ENCODE measurements at places on chromosomes 6 and 20.

- no peak for DNase-seq
These were observed 33.9 kb downstream of the SLC17A4 start for GRCh38 chr6:25788305-25788922.

DNA sequence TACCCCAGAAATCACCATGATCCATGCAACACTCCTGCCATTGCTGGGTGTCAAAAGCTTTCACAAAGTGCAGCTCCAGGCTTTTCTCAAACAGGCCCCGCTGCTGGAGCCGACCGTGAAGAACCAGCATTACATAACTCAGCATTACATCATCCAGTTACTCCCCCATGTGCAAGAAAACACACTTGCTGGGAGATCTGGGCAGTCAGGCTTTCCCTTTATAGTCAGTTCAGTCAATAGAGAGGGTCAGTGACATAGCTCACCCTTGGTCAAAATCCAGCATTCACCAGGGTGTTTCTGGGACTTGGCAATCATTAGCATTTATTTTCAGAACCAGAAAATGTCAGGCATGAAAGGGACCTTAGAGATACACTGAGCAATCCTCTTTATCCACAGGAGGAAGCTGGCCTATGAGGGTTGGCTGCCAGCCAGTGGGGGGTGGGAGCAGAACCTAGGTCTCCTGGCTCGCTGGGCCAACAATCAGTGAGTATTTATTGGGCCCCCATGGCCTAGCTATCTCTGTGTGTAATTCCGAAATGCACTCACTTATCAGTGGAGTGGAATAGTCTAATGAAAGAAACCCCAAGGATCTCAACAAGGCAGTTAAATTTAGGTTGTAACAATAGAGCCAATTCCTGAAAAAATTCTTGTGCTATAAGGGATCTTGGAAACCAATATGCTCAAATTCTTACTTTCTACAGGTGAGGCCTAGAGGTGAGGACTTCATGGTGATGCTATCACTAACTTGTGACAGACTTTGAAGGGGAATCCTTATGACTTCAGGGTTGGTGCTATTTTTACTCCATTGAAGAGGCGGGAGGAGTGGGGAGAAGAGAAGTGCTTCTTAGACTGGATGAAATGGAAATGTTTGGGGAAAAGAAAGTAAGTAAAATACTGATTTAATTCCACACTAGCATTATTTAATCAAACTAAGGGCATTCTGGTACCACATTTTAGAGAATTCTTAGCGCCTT lies 54.6 kb downstream of the LYRM4 start:
- no peak for DNase-seq

- no peak for DNase-seq
These were observed 92.2 kb upstream of the RSPO3 start for GRCh38 chr6:127026247-127026646.

DNA sequence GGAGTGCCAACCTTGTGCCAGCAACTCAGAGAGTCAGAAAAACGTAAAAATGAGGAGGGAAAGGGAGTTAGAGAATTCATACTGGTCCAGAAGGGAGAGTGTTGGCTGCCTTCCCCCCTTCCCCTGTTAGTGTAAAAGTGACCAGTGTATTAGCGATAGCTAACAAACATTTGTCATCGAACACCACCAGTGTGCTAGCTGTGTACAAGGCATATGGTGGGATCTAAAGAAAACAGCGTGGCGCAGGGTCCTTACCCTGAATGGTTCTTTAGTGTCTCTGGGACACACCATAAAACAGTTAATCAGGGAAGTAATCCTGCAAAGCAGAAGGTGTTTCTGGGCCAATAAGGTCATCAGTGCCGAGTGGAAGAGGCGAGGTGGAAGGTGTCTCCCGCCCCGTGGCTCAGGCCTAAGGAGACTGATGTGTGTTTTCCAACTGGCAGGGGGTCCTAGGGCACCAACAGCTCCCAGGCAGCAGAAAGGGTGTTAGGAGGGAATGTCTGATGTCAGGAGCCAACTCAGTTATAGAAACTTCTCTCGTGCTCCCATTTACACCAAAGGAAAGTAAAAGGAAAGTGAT lies 91.9 kb downstream of the TCP11 start:
- DNase-seq: no peak

- no peak for DNase-seq
These were observed 9.8 kb downstream of the PGM3 start for GRCh38 chr6:83183082-83183828.
